NCI-H2029 treated with DMSO at 0.1 percent for 48 hours (cell line): ENCODE measurements at places on chromosomes 16 and 17.

GRCh38 chr16:19432429-19432828 is 14.7 kb downstream of the TMC5 start:
- peak; percentile 99 for DNase-seq

DNA sequence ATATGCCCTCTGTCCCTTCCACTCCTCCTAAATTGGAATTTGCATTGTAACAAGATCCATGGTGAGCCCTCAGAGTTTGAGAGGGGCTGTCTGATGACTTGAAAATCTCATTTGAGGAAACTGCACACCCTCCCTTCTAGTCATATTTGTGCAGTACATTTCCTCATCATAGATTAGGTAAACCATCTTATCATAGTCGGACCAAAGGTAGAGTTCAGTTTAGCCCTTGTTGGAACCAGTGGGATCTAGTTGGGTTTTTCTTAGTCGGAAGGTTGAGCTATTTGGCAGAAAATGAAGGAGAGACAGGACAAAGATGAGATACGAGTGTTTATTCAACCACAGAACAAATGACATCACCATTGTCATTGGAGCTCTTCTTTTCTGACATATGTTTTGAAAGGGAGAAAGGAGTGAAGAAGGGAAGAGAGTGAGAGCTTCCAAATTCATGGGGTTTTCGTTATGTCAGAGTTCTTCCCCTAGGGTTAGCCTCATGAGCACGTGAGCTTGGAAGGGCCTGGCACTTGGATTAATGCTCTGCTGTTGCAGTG is 15.8 kb upstream of the KRT20 start:
- DNase-seq = peak; percentile 86

DNA sequence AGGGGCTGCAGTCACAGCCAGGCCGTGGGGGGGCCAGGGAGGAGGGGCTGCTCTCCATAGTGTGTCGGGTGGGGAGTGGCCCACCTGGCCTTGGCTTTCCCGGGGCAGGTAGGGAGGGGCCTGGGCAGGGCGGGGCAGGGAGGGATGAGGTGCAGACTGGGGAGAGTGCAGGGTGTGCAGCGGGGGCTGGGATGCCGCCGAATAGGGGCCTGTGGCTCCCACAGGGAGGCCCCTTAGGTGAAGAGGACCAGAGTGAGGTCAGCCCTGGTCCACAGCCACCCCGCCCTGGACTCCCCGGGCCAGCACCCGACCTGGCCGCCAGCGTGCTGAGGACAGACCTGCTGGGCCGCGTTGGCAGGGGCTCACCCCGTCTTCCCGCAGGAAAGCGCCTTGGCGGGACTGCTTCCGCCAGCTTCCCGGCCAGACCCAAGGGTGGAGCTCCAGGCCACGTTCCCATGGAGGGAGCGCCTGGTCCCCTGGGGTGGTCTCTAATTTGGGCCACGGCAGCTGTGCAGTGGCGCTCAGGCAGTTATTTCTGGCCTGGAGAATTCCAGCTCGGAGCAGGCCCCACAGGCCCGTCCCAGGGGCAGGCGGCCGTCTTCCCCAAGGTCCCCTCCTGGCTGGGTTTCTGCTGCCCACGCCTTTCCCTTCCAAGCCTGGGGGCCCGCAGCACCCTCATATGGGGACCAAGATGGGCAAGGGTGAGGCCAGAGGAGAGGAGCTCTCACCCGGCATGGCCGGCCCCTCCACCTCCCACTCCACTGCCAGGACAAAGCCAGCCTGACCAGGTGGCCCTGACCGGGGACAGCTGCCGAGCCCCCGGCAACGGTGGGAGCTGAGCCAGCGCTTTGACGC is 27.9 kb downstream of the CACNA1H start:
- DNase-seq = no peak

- no peak for DNase-seq
Observed at GRCh38 chr17:15109608-15110007, 155.5 kb downstream of the PMP22 start.

- DNase-seq = peak; percentile 88
Observed at GRCh38 chr17:28030386-28030785, 12.1 kb upstream of the NLK start.

GRCh38 chr17:79322211-79323123 is 247.8 kb downstream of the ENGASE start:
- no peak for DNase-seq

DNA sequence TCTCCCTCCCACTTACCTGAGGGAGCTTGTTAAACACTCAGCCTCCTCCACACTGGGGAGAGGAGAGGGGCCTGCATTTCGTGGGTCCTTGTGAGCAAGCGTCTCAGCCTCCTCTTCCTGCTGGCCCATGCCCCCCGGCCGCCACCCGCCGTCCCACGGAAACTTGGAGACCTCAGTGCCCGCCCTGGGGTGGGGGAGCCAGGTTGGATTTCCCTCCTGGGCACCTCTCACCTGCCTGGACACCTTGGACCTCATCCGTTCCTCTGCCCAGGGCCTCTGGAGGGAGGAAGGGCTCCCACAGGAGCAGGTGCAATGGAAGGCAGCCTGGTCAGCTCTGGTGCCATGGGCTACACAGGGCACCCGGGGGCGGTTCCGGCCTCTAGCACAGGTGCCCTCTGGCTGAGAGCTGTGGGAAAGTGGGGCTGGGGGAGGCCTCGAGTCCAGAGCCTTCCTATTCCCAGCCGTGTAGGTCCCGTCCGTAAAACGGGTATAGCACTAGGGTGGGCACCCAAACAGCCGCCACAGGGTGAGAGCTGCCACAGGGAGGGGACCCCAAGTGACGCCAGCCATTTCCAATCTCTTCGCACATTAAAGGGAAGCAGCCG is 11.0 kb downstream of the GSE1 start:
- DNase-seq = no peak

GRCh38 chr17:7144213-7144612 is 29.6 kb upstream of the ASGR2 start:
- no peak for DNase-seq

GRCh38 chr16:88303890-88304819 is 78.6 kb upstream of the ZNF469 start:
- no peak for DNase-seq

- DNase-seq = no peak
Observed at GRCh38 chr17:47816947-47817346, 4.6 kb downstream of the OSBPL7 start.

- no peak for DNase-seq
Observed at GRCh38 chr17:75130059-75130631, 1.4 kb downstream of the NT5C start.

- DNase-seq = peak; percentile 72
Observed at GRCh38 chr16:12067714-12068401, 91.3 kb downstream of the SNX29 start.

- DNase-seq = no peak
Observed at GRCh38 chr17:60678118-60678444, 430 bp downstream of the BCAS3 start.

GRCh38 chr17:80221351-80222105 is 1.3 kb downstream of the SLC26A11 start:
- no peak for DNase-seq

- DNase-seq = no peak
Observed at GRCh38 chr16:3161235-3162018, 26.6 kb upstream of the OR1F1 start.

DNA sequence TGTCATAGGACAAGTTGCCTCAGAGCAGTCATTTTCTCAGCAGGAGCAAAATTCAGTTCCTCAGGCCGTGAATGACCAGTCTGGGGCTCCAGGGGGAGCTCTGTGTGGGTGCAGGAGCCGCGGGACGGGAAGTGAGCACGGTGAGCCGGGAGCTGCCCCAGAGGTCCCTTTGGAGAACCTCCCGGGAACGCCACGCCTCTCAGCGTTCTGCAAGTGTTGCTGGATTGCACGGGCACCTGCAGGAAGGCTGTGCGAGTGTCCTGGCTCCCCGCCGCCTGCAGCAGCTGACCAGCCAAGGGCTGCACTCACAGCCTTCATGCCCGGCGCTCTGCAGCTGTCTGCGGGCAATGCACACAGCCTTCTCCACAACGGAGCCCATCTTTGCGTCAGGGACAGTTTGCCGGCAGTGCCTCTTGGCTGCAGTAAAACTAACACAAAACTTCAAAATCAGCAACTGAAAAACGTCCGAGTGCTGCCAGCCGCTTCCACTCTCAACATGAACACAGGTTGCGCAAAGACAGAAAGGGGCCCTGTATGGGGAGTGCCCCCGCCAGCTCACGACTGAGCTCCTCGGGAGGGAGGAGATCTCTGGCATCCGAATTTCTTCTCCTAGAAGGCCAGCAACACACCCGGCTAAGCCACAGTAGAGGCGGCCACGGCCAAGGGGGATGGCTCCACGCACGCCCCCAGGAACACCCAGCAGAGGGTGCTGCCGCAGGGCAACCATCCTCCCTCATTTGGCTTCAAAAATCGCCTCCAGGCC is 16.0 kb downstream of the NDUFAF8 start:
- DNase-seq = peak; percentile 17

- no peak for DNase-seq
Observed at GRCh38 chr17:4895657-4896331, 3.5 kb upstream of the C17orf107 start.

DNA sequence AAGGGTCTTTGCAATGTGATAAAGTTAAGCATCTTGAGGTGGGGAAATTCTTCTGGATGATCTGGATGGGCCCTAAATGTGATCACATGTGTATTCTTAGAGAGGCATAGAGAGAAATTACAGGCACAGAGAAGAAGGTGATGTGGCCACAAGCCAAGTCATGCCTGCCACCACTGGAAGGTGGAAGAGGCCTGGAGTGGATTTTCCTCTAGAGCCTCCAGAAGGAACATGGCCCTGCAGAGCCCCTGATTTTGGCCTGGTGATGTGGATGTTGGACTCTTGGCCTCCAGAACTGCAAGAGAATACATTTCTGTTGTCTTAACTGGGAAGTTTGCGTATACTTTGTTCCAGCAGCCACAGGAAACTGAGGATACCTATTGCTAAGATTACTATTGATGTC is 156.9 kb upstream of the CACNG5 start:
- DNase-seq = no peak
